ENCODE measurements at places on chromosomes 3 and 15.

DNA sequence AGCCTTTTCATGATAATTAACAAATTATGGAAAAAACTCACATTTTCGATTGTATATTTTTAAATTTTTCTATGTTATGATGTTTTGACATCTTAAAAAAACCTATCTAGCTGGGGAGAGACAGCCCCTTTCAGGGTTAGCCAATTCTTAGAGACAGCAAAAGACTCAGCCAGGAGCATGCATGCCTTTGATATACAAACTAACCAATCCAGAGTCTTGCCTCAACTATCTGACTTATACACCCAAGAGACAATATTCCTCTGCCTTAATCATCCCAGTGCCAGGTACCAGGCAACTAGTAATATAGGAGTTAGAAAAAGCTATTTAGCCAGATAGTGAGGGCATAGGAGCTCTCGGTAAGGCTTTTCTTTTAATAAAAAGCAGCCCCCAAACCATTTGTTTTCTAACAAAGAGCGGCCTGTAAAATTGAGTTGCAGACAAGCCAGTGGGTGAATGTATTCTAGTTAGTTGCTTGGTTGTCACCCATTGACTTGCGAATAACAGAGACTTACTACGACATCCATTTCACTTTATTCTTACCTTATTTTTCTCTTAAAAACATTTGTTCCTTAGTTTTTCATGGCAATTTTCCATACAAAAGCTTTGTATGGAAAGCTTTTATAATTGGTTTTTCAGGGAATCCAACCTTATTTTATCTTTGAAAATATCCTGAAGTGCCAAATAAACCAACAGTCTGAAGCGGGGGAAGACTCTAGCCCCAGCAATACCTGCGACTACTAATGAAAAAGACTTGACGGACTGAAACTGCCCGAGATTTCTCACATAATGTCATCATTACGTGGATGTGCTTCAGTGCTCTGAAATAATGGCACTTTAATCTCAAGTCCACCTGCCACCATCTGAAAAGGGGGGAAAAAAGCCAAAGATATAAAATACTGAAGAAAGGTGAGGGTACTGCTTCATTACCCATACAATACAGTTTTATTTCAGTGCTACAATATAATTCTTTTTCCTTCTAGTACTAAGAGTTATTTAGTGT, 64.6 kb upstream of the ATP2C1 start:
- DNase-seq = no peak

DNA sequence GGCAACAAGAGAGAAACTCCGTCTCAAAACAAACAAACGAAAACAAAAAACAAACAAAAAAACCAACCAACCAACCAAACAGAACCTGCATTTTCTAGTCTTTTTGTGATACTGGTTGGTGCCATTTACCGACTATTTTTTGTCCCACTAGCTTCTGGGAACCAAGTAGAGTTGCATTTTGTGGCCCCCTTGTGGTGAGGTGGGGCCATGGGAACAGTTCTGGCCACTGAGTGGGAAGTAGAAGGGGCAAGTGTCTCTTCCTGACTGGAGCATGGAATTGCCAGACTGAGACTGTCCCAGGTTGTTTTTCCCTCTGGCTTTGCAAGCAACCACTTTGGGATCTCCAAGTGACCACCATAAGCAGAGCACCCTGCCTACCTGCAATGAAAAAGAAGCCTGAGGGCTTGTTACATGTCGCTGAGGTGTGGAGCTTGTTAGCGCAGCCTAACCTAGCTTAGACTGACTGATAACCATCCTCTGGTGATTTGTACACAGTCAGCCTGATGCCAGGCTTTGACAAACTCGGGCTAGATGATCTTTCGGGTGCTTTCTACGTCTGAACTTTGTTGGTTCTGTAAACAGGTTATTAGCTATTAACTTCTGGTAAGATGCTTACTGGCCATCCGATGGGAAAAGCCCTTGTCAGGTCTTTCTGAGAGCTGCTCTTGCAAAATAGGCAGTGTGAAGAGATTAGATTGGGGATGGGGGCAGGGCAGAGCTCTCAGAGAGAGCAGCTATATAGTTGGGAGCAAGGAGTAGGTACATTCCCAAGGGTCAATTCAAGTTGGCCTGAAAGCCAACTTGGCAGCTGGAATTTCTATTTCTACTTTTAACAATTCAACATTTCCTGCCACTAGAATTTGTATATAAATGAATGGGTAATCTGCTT, 172.2 kb downstream of the SSR3 start:
- peak; percentile 17 for DNase-seq

DNA sequence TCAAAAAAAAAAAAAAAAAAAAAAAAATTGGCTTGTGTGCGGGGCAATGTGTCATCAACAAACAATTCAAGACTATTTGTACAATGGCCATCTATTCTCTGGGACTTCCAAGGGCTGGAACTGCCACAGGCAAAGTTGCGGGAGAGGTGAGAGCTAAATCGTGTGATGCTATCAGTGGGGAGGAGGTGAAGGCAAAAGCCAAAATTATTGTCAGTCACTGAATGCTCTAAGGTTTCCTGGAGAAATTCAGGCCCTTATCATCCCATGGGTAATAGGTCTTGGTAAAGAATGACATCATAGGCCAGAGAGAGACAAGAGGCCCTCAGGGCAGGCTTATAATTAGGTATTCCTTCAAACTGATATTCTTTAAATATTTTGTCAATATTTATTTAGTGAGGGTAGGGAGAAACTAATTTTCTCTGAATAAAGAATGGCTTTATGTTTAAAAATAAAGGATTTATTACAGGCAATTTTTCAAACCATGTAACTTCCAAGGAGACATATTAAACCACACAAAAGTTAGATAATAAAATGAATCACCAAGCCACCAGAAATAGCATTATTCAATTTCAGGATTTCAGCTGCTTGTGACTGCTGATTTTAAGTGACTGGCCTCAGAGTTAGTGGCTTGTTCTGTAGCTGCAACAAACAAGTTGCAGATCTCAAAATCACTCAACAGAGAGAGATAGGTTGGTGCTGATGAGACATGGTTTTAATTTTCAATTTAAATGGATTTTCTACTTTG, 226.3 kb upstream of the MRPL3 start:
- DNase-seq = no peak

DNA sequence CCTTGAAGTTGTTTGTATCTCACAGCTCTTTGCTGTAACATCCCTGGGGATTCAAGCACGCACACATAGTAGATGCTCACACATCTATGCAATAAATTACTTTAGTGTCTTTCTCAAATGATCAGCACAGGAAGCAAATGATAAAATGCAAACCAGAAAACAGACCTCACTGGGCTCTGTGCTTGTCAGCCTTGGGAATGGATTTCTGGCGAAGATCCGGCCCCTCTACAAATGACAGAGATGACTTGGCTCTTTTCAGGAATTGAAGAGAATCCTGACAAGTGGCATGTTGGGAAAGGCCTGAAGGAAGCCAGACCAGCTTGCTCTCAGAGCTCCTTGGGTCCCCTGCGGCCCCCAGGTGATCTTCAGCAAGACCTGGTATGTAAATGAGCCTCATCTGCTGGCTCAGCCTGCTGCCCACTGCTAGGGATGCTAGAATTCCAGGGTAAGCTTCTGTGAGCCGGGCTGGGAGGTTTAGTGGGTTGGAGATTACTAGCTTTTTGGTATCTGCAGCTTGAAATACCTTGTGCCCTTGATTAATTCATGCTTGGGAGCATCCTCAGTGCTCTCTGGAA, 54.1 kb downstream of the LPP start:
- no peak for DNase-seq

- no peak for DNase-seq
Observed at GRCh38 chr3:159904455-159904854, 84.2 kb upstream of the IL12A start.

Data from Panc1 (cell line).